Jurkat, Clone E6-1 (cell line): ENCODE measurements at places on chromosomes 3 and 15.

GRCh38 chr3:168121184-168122017 is 25.7 kb upstream of the GOLIM4 start:
- no peak for DNase-seq

- DNase-seq, result no peak
These were observed 7.2 kb downstream of the GNL3 start for GRCh38 chr3:52693071-52693470.

- no peak for DNase-seq
These were observed 43.3 kb downstream of the CNTN3 start for GRCh38 chr3:74571118-74571517.

DNA sequence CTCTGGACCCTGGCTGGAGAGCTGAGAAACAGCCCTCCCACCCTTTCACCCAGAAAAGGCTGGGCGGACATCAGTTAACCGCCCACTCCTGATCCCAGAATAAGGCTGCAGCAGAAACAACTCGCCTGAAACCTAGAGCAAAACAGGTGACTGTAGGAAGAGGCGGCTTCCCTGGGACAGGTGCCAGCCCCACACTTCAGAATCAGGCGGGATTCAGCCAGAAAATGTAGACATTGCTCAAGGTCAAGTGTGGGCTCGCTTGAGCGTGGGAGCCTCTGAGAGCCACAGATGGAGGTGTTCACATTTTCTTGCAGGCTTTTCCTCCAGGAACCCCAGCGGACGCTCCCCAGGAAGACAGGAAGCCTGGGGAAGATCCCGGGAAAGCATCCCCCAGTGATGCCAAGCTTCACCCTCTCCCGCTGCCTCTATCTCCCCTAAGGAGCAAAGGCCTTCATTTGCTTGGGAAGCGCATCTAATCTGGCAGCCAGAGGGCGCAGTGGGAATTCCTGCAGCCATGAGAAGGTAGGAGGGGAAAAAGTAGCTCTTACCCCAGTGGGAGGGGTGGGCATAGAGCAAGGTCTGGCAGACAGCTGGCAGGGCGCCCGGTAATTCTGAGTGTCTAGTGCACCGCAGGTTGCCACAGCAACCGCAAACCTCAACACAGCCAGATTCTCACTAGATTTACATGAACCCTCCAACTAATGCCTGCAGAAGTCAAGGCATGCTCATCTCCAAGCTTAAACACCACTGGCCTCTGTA is 77.7 kb downstream of the OCA2 start:
- DNase-seq, result peak; percentile 87

DNA sequence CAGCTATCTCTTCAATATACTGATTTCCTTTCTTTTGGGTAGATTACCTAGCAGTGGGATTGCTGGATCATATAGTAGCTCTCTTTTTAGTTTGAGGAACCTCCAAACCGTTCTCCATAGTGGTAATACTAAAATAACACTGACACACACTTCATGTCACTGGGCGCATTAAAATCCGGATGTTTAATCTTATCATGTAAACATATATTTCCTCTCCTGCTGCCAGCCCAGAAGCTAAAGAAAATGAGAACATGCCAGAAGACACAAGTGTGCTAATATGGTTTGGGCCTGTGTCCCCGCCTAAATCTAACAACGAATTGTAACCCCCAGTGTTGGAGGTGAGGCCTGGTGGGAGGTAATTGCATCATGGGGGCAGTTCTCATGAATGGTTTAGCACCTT is 23.6 kb upstream of the KCNMB2 start:
- DNase-seq, result no peak

DNA sequence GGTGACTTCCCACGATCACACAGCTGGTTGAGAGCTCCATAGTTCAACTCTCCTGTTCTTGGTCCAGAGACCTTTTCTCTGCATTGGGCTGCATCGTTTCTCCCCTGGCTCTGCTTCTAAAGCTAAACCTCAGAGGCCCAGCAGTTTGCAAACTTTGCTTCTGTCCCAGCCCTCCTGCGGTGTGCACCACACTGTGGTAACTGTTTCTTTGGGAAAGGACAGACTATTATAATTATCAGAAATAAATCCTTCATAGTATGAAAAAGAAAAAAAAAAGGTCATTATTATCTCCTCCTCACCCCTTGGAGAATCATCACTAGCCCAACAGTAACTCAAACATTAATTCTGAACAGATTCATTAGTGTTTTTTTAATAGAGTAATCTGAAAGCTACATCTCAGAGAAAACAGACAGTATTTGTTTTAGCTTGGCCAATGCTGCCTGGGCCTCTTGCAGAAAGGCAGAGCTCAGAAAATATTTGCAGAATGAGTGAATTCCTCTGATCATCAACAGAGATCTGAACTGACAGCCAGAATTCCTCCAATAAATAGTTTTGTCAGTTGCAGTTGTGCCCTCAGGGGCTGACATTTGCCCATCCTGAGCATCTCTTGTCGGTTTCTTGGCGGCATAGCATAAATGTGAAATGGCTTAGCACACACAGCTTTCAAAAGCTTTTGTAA is 52.9 kb downstream of the BFSP2 start:
- DNase-seq, result no peak

DNA sequence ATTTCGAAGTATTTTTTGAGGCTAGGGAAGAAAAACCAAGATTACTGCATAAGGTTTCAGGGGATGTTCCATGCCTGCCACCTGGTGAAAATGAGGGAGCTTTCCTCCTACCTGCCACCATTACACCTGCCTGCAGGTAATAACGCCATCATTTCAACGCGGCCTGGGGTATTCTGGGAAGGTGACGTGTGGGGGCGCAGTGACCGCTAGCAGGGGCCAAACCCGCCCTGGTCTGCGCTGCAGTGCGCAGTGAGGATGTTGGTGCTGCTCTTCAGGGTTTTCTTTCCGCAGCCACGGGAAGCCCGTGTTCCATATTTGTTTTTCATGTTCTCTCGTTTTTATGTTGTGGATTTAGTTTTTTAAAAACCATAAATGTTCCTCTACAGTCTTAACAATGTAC is 37.4 kb upstream of the SNRPN start:
- DNase-seq, result no peak

GRCh38 chr15:35505809-35506208 is 40.2 kb downstream of the DPH6 start:
- no peak for DNase-seq

DNA sequence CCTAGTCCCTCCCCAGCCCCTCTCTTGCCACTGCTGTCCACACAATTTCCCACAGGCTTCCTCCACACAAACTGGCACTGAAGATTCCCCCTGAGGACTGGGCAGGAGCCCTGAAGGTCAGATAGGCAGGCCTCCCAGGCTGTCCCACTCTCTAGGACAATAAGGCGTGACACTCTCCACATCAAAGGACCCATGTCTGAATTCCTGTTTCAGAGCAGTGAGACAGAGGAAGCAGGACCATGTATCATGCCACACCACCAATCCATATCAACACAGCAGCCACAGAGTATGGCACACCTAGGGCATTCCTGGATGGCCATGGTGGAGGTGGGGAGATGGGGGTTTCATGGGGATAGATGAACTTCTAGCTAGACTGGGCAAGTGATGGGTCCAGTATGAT is 13.8 kb upstream of the CCR1 start:
- no peak for DNase-seq

DNA sequence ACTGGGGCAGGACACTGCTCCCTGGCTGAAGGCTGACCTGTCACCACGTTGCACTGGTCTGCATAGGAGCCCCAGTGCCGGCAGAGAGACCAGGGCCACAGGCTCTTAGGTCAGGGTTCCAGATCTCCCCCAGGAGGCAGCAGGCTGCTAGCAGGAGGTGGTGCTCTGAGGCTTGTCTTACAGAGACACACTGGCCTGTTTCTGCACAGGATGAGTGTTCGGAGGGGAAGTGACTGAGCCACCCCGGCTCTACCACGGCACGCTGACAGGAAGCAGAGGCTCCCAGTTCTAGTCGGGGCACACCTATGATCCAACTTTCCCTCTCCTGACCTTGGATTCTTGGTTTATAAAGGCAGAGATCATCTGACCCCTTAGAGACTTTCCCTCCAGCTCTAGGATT is 8.6 kb downstream of the FBXL22 start:
- peak; percentile 78 for DNase-seq

DNA sequence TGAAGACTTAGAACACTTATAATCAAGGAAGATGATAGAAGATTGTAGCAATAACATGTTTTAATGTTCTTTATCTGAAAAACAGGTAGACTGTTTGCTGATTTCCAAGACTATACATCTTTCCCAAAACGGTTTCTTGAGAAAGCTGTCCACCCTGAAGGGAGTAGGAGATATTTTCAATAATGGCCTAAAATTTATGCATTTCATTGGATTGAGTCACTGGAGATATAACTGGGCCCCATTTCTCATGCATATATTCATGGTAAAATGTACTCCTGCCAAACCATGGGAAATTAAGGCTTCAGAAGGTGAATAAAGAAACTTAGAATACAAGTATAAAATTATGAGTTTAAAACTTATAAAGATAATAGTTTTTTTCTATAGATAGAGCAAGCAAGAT is 143.9 kb downstream of the LSAMP start:
- no peak for DNase-seq

- no peak for DNase-seq
These were observed 92.4 kb downstream of the GHSR start for GRCh38 chr3:172355836-172356235.

- no peak for DNase-seq
These were observed 76.2 kb downstream of the CCK start for GRCh38 chr3:42189736-42190135.

DNA sequence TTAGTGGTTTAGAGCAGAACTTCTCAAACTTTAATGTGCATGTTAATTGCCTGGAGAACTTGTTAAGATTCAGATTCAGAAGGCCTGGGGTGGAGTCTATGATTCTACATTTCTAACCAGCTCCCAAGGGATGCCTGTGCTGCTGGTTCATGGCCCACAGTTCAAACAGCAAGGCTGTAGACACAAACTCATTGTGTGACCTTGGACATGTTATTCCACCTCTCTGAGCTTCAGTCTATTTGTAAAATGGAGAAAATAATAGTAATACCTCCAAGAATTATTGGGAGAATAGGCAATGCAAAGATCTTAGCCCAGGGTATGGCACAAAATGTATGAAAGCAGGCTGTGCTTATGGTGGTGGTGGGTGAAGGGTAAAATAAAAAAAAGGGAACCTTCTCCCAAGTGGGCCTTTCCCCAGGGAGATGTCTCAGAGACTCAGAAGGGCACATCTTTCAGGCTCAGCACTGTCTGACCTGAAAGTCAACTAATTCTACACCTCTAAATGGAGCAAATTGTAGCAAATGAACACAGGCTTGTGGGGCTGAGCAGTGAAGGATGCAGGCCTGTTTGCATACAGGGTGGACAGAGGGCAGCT is 176.0 kb upstream of the TRIM42 start:
- DNase-seq, result no peak

- no peak for DNase-seq
These were observed 1.9 kb downstream of the RAB6B start for GRCh38 chr3:133893683-133894352.

GRCh38 chr15:72735111-72735510 is 48.4 kb downstream of the ADPGK start:
- no peak for DNase-seq

DNA sequence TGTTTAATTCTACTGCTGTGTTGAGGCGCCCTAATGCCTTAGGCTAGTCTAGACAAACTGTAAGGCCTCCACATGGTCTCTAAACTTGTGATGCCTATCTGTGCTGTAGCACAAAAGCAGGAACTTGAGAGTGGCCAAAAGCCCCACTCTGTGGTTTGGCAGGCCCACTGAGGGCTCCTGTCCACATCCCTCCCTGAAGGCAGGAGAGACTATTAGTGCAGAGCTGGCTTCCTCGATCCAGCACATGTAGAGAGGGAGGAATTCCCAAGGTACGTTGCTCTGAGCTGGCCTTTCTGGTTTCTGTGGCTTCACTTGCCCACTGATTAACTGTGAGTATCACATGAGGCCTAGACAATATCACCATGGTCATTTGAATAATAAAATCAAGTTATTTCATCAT is 90.6 kb downstream of the POLR2M start:
- no peak for DNase-seq

DNA sequence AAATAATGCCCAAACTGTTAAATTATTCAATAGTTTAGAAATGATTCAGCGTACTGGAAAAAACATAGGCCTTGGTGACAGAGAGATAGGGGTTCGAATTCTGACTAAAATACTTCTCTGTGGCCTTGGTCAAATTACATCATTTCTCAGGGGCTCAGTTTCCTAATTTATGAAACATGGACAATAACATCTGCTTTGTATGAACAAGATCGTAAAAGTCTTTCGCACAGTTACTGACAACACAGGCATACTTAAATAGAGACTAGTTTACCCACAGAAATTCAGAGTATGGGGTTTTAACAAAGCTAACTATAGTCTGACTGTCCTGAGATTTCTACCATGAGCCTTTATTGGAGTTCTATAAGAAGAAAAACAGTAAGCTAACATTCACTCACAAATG is 440.4 kb downstream of the FHIT start:
- no peak for DNase-seq

- DNase-seq, result no peak
These were observed 106.8 kb downstream of the BBX start for GRCh38 chr3:107629566-107629965.

DNA sequence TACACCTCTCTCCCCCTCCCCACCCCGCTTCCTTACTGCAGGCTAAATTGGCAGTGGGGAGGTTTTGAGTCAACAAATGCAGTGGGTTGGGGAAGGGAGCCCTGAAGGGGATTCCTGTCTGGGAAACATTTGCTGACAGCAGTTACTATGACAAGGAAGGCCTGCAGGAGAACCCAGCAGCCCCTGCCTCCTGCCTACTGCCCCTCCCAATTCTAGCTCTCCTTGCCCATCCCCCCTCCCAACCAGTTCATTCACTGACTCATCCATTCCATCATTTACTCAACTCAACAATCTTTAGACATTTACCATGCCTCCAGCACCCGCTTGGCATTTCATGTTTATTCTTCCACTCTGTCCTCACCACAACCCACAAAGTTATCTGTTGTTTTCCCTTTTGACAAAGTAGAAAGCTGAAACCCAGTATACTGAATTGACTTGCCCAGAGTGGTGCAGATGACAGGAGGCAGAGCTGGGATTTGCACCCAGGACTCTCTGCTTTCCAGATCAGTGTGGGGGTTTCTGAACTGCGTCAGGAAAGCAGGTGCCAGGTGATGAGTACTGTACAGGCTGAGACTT is 75.0 kb downstream of the MAGEF1 start:
- DNase-seq, result peak; percentile 71

- DNase-seq, result no peak
These were observed 327.6 kb downstream of the GRM7 start for GRCh38 chr3:7188551-7188950.

DNA sequence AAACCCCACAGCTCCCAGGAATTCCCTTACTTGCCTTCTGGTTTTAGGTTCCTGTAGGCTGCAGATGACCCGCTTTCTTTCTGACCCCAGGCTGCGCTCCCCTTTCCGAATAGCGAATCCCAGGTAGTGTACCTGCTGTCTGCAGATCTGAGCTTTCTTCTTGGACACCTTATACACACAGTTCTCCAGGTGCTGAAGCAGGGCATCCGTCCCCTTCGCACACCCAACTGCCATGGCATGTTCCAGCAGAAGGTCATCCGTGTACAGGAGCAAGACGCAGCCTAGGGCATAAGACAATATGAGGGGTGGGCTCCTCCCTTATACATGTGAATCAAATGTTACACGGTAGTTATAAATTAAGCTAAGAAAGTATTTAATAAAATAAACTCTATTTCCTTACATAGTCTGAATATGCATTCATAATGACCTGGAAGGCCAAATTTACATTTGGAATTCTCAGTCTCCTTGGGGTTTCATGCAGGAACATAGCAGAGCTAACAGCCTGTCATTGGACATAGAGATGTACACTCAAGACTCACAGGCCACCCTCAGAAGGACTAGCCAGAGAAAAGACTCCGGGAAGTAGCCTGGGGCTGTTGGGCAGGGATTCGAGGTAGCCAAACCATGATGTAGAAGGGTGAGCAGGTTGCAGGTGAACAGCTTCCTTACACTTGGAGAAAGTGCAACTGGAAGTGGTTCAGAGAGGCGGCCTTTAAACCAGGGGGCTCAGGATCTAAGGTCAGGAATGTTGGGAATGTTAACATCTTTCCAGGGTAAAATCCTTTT is 8.2 kb upstream of the DNAAF4 start:
- DNase-seq, result no peak
